ENCODE measurements at places on chromosomes 11 and 22. TPM values are rescaled to one million over a fixed set of nuclear protein-coding genes. Genes with fewer than 3 reads are reported as not detected.

OR8D4 gene
- total RNA-seq, result not detected

DEUP1 gene
- total RNA-seq, result not detected

GRAP2 gene
- 0.33 TPM for total RNA-seq

C11orf24 gene
- 53.2 TPM for total RNA-seq

XRRA1 gene
- 7.4 TPM for total RNA-seq

BCO2 gene
- total RNA-seq, result 0.19 TPM

LINC01488 gene
- total RNA-seq, result not detected

AKIP1 gene
- 30.3 TPM for total RNA-seq

OR52E8 gene
- total RNA-seq, result not detected

OR5B21 gene
- not detected for total RNA-seq

CHST1 gene
- 2.9 TPM for total RNA-seq

POU2AF3 gene
- not detected for total RNA-seq

DNA sequence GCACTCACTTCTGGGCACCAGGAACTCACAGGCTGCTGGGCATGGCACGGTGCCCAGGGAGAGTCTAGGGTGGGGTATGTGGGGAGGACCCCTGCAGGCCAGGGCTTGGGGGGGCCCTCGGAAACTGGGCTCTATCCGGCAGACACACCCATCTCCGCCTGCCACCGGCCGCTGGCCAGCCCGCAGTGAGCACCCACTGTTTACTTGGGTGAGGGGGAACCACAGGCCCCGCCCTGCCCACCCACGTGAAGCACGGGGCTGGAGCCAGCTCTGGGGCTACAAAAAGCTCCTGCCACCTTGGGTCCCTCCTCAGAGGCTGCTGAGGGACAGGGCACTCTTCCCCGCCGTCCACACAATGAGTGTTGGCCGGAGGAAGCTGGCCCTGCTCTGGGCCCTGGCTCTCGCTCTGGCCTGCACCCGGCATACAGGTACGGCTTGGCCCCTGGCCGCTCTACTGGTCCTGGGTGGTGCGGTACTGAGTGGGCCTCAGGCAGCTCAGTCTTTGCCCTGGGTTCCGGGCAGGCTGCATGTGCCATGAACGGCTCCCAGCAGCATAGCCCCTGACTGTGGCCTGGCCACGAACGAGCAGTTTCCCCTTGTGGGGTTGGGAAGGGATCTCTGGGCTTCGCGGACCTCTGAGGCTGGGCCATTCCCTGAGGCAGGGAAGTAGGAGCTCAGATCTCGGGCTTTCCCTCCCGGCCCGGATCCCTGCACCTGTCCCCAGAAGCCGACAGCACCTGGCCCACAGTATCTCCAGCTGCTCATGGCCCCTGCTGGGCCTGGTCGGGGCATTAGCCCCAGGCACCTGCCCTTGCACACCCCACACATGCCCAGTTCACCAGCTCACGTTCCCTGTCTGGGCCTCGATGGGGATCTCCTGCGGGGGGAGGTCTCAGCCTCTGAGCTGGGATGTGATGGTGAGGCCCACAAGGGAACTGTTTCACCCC, at the start of gene MUC5AC:
MUC5AC (plus strand) TSS at position 309 of the 947 bp plus-strand sequence; CDS start at position 356, 47 bp downstream.
- no peak for DNase-seq

- no peak for DNase-seq
Observed at GRCh38 chr11:85301895-85302678, 325.1 kb downstream of the DLG2 start.

DNA sequence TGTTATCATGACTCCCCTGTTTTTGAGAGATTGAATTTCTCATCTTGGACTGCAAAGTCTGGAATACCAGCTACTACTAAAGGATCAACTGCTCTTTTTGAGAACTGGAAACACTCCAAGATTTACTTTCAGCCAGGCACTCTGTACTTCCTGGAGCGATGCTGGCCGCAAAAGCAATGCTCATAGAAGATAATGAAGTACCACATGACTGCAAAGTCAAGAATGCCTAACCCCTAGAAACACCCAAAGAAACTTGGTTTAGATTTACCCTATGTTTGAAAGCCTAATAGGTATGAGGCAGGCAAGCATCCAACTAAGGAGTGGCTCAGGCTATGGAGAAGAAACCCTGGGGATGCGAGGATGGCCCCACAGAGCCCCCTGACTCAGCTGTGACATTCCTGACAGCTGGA, 47.7 kb upstream of the ARHGAP20 start:
- DNase-seq, result no peak

DNA sequence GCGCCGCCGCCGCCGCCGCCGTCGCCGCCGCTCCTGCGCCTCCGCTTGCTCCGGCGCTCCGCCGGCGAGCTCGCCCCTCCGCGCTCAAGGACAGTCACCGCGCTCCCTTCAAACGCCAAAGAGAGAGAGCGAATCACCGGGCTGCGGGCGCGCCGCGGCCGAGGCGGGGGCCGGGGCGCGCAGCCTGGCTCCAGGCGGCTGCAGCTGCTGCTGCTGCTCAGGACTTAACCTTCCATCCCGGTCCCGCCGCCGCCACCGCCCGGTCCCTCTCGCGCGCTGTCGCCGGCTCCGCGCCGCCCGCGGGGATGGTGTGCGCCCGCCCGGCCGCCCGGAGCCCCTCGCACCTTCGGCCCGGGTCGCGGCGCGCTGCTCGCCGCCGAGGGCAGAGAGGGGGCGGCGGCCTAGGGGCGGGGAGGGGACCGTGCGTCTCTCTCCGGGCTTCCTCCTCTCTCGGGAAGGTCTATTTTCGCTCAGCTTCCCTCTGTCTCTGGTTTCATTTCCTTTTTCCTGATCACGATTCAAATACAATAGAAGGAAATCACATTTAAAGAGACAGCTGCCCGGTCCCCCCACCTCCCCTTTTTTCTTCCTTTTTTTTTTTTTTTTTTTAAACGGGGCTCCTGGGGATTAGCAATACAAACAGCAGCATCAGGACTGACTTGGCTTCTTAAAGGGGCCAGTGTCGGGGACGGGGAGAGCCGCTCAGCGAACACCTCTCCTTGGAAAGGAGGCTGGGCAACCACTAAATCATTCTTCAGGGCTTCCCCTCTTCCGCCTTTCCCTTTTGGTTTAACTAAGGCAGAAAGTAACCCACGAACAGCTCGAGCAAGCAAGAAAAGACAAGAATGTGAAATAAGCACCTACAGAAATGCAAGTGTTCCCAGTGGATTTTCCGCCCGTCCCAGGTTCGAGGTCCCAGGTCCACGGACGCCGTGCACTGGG, 22.1 kb downstream of the LMO2 start:
- DNase-seq, result peak; percentile 35

DNA sequence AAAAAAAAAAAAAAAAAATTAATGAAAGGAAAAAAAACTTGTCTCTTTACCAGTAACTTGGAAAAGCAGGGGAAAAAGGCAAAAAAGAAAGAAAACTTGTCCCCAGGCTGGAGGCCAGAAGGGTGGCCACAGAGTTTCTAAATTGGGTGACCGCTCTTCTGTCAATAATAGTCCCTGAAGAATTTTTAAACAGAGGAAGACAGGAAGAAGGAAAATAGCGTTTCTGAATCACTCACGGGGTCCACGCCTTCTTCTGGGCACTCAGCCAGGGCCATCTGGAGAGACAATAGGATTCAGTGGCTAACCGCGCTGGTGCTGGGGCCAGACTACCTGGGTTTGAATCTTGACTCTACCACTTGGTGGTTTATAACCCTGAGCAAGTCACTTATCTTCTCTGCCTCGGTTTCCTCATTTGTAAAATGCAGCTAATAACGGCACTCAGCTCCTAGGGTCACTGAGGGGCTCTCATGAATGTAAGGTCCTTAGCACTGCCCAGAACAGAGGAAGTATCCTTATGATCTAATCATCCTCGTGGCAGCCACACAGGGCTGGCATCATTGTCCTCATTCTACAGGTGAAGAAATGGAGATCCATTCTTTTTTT, 7.0 kb downstream of the C11orf86 start:
- DNase-seq, result peak; percentile 95

DNA sequence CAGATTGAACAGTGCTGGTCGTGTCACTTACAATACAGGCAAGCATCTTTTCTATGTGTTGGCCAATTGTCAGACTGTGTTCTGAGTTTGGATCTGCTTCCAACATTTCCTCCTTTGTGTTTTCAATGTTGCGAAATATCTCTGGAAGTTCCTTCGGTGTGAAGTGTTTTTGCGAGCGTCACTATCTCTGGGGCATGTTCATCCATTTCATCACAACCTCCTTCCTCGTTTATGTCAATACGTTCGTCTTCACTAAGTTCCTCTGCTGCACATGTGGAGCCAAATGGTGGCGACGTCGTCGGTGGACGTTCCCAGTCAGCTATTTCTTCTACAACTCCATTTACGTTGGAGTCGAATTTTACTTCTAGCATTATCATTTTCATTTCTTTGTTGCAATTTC, 100.2 kb upstream of the LMO1 start:
- DNase-seq, result no peak

- peak; percentile 72 for DNase-seq
Observed at GRCh38 chr11:2928605-2929530, at the start of gene PHLDA2. Gene PHLDA2, minus strand, starts transcription at chr11:2929420. Its CDS starts 56 bp downstream, at chr11:2929364.

DNA sequence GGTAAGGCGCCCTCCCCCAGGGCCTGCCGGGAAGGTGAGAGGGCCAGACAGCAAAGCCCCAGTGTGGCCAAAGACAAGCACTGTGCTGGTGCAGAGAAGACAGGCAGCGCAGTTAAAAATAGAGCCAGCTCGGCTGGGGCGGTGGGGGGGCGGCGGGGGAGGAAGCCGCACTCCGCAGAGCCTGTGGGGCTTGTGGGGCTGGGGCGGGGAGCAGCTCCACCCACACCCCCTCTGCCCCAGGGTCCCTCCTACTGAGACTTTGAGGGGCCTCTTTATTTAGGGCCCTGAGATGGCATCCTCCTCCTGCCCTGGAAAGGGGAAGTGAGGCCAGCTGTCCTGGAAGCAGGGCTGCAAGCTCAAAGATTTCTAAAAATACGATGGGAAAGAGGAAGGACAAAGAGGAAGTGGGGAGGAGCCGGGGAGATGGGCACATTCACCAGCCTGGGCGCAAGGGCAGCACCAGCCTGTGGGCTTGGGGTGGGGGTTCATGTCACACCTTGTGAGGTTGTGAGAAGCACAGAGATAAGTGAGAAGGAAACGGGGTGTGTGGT, 2.6 kb downstream of the CYTH4 start:
- DNase-seq, result no peak

DNA sequence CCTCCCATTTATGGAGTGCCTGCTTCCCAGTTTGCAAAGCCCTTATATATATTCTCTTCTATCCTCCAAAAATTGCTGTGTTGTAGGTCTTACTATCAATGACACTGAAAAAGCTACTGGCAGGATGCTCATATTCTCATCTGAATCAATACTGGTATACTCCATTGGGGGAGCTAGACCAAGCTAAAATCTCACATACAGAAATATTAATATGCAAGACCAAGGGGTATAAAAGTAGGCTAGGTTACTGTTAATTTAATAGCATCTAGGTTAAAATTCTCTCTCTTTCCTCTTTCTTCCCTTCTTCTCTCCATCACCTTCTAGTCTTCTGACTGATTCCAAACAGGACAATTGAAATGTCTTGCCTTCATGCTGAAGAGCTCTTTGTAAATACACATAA, 17.1 kb upstream of the BDNF start:
- peak; percentile 43 for DNase-seq

DNA sequence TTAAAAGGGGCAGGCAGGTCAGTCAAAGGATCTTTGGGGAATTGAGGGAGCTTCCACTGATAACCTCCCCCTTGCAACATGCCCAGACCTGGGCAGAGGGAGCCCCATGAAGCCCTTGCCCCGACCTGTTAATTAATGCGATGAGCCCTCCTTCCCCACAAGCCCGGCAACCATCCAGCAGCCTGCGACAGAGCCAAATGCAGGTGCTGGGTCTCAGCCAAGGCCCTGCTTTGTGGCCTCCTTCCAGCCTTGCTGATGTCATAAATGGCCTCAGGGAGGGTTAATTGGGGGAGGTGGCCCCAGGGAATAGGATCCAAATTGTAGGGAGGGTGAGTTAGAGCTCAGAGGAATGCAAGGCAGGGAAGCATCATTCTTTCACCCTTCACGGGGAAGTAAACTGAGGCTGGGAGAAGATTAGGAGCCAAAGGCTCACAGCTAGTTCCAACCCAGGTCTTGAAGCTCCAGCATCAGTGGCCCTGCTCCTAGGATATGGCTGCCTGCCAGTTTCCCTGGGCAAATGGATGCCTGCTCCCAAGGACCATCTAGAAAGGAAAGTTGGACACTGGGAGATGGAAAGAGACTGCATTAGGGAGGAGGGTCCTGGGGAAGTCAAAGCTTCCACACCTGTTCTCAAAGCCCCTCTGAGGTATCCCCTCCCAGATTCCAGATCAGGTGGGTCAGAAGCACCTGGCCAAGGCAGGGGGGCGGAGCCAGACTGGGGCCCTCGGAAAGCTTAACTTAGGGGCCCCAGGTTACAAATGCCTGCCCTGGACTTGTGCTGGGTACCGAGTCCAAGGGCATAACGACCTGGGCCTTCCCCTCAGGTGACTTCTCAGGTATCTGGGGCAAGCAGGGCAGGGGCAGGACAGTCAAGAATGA, 34.1 kb downstream of the LMO1 start:
- DNase-seq, result no peak

GRCh38 chr11:126990716-126991480, 9.7 kb downstream of the KIRREL3 start:
- DNase-seq, result peak; percentile 38

- DNase-seq, result no peak
Observed at GRCh38 chr11:34632105-34632791, 11.4 kb downstream of the EHF start.

DNA sequence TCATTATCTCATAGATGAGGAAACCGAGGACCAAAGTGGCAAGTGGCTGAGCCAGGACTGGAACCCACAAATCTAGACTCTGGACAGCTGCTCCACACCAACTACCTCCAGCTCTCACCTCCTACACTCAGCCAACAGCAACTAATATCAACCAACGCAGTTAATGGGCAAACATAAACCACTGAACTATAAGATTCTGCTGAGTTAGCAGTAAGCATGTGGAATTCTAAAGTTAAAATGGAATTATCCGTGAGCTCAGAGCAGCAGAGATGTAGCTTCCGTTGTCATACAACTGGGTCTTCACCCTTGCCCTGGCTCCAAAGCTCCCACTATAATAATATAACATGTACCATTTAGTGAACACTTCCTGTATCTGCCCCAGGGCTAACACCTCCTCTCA, 27.1 kb downstream of the FAM227A start:
- no peak for DNase-seq

DNA sequence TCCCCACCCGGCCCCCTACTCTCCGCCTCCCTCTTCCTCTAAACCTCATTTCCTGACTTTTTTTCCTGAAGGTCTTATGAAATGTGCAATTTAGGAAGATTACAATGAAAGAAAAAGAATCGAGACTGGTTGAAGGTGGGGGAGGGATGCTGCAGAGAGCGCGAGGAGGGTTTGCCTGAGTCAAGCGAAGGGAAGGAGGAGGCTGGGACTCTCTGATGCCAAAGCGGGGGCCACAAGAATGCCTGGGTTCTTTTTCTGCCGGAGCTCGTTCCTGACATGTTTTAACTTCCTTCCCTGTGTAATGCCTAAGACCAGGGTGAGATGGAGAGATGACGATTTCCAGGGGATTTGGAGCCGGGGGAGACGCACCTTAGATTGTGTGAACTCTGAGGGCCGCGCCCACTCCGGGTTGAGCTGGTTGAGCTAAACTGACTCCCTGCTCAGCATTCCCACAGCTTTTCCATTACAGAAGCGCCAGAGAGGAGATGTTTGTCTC, 270.5 kb upstream of the SORL1-AS1 start:
- DNase-seq, result no peak

- DNase-seq, result no peak
Observed at GRCh38 chr11:36377759-36378564, 81.9 kb downstream of the PRR5L start.

GRCh38 chr11:128692753-128693415, 988 bp upstream of the FLI1 start:
- DNase-seq, result no peak
